Spinal cord (tissue), 10 donors: ENCODE measurements at places on chromosomes 2 and 18.
A peak's percentile ranks its signal among the peaks of the same experiment; 100 is the strongest.

DNA sequence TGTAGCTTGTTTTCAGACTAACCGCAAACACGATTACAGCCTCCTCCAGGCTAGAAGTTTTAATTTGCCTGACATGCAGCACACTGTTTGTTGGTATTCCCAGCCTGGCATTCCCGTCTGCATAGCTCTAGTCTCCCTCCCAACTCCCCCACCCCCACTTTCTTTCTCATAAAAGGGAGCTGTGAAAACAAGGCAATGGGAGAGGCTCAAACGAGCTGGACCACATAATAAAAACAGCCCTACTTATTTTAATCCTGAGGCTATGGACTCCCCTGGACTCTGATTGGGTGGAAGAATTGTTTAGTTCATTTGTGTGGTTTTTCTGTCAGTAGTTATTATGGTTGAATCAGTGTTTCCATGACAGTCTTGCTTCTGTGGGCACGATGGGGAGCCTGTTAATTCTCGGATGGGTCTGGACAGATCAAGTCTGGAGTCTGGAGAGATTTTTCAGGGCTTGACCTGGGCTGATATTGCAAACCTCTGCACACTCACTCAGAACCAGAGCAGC lies 1.2 kb downstream of the STON1 start:
- peak; percentile 64 for DNase-seq

DNA sequence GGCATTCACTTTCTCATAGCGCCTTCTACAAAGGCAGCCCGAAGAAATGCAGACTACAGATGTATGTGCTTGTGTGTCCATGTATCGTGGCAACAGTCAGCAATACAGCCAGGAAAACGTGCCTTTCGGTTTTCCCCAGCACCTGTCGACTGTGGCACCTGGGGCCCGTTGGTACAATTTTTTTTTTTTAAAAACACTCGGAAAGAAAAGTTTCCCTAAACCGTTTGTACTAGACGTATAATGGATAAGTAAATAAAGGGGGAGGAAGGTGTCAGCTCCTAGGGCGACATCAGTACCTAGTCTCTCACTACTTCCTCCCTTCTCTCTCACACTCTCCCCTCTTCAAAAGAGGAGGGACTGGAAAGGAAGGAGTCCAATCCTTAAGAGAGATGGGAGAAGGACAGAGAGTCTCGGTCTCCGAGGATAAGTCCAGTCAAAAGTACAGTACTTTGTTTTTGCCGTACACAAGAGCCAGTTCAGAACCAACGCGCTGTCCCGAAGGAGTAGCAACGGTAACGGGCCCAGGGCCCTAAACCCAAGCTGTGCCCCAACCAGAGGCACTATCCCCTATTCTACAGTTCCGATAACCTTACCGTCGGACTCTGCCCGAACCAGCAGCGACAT lies 759 bp downstream of the PPP4R3B start:
- DNase-seq = peak; percentile 5

- DNase-seq = no peak
These were observed at the start of gene CCDC195 for GRCh38 chr2:224716201-224716600. Gene CCDC195, minus strand, starts transcription at chr2:224716365. Its CDS starts 0 bp downstream, at chr2:224716365.

DNA sequence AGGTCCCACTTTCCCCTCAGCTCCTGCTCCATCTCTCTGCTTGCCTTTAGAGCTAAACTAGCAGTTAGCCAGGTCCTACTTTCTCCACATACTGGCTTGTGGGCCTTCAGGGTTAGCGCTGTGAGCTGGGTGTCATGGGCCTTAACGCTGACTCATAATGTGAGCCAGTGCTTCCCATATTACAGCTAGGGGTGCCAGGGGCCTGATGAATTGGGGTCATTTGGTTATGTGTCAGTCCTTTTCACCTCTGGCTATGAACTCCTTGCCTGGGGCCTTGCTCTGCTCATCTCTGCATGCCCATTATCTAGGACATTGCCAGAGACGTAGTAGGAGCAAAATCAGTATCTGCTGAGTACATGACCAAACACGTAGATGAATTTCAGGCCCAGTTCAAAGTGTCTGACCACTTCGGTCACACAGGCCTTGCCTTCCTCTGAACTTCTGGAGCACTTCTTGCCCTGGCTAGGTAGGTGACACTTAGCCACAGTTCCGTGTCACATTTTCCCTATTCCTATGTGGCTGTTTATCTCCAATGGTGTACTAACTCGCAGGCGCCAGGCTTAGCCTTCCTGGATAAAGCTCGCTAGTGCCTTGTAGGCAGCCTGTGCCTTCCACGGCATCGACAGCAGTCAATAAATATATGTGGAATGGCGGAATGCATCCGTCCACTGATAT lies 103.2 kb upstream of the SIX3 start:
- DNase-seq = no peak

GRCh38 chr2:200746301-200746700 lies 65.4 kb upstream of the BZW1 start:
- DNase-seq = no peak

GRCh38 chr18:8386669-8387380 lies 222.4 kb upstream of the RAB12 start:
- no peak for DNase-seq
